ENCODE measurements at places on chromosomes 6 and 20.

GRCh38 chr6:157436944-157437336, 56.0 kb downstream of the ZDHHC14 start:
- no peak for DNase-seq

DNA sequence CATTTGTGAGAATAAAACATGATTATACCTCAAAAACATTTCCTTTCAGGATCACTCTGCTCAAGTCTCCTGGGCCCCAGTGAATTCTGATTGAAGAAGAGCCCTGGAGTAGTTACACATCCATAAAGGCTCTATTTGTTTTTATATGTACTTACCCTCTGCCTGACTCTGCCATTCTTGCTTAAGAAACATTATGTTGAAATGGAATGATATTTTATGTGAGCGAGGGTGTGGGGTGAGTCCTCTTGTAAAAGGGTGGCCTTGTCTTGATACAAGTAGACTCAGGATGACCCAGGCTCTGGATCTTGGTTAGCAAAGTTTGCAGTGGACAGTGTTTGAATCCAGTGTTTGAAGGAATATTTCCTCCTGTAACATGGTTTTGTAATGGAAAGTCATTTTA, 215.4 kb upstream of the PREP start:
- DNase-seq, result no peak

- DNase-seq, result peak; percentile 37
Observed at GRCh38 chr6:90216072-90216977, 80.3 kb downstream of the BACH2 start.

DNA sequence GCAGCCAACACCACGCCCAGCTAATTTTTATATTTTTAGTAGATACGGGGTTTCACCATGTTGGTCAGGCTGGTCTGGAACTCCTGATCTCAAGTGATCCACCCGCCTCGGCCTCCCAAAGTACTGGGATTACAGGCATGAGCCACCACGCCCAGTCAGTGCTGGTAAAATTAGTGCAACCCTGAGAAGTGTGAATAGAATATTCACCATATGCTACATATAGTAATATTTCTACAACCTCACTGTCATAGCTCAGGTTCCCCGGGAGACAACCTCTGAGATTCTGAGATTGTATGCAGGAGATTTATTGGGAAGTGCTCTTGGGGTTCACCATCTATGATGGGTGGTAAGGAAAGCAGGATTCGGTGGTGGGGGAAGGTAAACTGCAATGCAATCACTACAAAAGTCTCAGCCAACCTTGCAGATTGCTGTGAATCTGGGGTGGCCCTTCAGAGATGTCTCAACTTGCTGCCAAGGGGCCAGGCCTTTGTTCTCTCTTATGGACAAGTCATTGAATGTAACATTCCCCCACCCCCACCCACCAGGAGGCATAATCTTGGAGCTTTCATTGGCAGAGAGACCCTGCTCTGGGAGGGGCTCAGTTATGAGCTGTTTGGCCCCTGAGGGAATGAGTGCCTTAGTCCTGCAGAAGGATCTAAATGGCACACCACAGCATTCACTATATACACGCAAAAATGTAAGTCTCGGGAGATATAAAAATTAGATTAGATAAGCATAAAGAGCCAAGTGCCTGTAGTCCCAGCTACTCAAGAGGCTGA, 34.0 kb upstream of the SEC63 start:
- DNase-seq, result no peak

GRCh38 chr20:60219231-60219630, 261.0 kb downstream of the CDH26 start:
- DNase-seq, result no peak

- DNase-seq, result no peak
Observed at GRCh38 chr6:111177131-111177530, 89.8 kb downstream of the SLC16A10 start.

DNA sequence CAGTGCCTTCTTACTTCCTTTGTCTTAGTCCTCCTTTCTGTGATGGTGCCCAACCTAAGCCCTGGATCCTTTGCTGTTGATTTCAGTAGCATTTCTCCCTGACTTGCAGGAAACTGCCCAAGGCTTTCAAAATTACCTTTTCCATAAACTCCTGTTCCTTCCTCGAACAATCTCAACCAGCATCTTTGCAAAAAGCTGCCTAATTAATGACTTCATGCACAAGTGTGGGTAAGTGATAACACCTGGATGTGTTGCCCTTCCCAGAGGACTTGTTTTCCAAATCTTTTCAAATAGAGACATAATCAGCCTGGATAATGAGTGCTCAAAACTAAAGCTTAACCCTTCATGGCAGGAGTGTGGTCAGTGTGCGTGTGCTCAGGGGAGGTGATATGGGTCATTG, 118.0 kb downstream of the PCSK2 start:
- DNase-seq, result no peak

DNA sequence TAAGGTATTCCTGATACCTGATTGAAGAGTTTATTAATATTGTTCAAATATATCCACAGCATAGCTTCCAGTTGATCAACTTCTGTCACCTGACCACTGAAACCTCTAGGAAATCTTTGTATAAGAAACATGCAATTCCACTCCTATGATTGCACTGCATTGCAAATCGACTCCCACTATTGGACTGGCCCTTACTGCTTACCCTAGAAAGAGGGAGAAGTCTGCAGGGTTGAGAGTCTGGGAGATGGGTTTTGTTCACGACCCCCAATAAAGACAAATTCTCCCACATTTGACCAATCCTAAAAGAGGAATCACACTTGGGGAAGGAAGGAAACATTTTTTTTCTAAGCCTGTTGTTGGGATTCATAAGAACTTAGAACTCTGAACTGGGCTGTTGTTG, 43.7 kb downstream of the TNFRSF21 start:
- no peak for DNase-seq

DNA sequence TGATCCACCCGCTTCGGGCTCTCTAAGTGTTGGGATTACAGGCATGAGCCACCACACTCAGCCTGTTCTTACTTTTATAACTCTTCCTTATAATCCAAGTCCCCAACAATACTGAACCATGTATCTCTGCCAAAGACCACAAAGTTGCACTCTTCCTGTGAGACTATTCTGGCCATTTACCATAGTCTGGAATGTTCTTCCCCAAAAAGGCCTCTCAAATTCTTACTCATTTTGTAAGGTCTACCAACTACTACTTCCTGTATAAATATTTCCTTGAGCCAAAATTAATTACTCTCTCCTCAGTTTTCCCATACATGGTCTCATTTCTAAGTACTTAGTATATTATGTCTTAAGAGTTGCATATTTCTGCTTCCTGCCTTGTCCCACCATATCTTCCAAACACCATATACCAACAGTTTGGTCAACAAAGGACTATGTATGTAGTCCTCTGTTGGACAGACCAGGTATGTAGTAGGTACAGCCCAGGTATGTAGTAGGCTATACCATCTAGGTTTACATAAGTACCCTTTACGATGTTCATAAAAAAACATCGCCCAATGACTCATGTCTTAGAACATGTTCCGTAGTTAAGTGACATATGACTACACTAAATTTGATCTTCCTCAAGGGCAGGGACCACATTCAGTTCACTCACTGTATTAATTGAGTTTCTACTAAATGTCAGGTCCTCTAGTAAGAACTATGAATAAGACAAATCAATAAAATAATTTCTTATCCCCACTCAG, 22.0 kb downstream of the RANBP9 start:
- no peak for DNase-seq

DNA sequence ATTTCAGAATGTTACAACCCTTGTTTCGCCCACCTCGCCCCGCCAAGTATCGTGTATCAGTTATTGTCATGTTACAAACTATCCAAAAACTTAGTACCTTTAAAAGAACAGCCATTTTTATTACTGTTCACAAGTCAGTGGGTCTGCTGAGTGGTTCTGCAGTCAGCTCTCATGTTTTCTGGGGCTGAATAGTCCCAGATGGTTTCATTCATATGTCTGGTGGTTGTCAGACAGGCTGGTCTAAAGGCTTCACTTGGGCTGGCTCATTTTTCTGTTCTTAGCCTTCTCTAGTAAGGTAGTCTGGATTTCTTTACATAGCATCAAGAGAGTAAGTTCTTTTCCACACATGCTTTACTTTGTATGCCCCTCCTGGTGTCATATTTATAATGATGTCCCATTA, 8.6 kb downstream of the ZNF292 start:
- no peak for DNase-seq

GRCh38 chr6:126904176-126904575, 214.3 kb upstream of the RSPO3 start:
- DNase-seq, result no peak

- DNase-seq, result no peak
Observed at GRCh38 chr6:27545271-27546046, 72.6 kb upstream of the ZNF184 start.

- no peak for DNase-seq
Observed at GRCh38 chr20:17958373-17959256, 10.0 kb downstream of the SNX5 start.

DNA sequence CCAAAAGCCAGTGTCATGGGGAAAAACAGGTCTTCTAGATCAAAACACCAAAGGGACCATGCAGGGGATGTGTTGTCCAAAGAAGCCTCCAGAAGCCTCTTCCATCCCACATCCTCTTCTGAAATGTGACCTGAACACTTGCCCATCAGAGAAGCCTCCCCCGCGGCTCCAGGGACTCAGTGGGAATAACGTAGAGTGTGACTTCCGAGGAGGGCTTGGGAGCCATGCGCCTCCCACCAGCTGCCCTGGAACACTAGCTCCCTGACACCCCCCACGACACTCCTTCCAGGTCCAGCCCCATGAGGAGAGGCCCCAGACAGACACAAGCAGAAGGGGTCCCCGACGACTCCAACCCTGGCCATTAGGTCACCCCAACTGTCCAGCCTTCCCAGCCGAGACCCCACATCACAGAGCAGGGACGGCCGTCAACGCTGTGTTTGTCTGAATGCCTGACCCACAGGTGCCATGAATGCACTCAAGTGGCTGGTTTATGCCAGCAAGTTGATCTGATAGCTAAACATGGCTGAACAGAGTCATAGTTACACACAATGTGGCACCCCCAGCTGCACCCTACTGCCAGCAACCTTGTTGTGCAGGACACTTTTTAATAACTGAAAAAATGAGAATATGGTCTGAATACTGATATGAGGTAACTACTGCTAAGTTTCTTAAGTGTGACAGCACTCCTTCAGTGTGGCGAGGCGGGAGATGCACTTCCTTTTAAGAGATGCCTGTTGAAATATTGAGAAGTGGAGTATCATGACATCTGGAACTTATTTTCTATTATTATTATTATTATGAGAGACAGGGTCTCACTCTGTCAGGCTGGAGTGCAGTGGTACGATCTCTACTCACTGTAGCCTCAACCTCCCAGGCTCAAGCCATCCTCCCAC, 58.0 kb downstream of the GINS1 start:
- DNase-seq, result no peak

DNA sequence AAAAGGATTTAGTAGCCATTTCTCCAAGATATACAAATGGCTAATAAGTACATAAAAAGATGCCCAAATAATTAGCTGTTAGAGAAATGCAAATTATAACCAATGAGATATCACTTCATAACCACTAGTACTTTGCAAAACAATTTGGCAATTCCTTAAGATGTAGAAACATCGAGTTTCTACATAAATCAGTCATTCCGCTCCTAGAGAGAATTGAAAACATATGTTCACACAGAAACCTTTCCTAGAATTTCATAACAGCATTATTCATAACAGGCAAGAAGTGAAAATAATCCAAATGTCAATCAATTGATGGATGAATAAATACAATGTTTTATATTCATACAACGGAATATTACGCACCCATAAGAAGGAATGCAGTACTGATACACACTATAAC, 20.5 kb upstream of the NT5E start:
- DNase-seq, result no peak

- DNase-seq, result no peak
Observed at GRCh38 chr6:47380251-47380650, 70.5 kb upstream of the TNFRSF21 start.

DNA sequence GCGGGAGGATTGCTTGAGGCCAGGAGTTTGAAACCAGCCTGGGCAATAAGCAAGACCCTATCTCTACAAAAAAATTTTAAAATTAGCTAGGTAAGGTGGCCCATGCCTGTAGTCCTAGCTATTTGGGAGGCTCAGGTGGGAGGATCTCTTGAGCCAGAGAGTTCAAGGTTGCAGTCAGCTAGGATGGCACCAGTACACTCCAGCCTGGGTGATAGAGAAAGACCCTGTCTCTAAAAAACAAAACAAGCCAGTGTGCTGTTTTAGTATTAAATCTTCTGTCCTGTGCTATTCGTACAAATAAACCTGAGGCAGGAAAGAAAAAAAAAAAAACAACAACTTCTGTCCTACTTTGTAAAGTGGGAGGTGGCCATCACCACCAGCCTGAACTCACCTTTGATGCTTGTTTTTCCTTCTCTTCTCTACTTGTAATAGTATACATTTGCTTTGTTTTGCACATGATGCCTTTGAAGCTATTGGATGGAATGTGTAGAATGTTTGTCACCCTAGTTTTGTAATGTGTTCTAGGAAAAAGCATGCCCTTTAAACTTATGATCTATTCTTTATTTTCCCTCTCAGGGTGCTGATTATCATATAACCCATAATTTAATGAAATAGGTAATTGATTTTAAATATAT, 102.5 kb downstream of the CRYBG1 start:
- no peak for DNase-seq

DNA sequence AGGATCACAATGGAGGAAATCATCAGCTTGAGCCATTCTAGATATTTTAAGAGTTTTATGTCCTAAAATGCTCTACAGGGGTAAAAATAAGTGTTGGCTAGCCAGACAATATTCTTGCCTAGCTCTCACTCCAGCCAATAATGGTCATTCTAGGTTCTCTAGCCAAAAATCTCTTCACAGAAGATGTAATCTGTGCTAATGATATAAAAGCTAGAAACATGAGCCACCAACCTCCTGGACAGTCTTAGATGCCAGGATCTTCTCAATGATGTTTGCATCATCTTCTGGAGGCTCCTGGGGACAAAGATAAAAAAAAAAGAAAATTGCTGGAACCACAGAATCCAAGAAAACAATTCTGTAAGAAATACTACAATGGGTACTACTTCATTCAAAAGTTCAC, 119.1 kb downstream of the CHD6 start:
- no peak for DNase-seq

- DNase-seq, result no peak
Observed at GRCh38 chr6:117496383-117496990, 14.0 kb downstream of the DCBLD1 start.

DNA sequence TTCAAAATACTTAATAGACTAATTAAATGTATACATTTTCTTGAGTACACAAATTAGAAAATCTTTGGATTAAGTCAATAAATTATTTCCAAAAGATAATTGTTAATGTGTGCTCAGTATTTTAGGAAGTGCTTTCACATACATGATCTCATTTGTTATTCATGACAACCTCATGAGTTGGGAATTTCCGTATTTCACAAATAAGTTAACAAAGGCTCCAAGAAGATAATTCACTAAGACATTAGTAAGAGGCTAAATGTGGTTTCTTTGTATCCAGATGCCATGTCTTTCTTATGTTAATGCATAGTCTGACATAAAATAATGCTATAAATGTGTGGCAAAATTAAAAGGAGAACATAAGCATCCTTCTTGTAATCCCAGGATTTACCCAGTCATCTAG, 79.5 kb upstream of the TCF21 start:
- no peak for DNase-seq

GRCh38 chr6:169158691-169159090, 95.0 kb downstream of the THBS2 start:
- DNase-seq, result no peak

GRCh38 chr6:2562721-2563451, 187.8 kb downstream of the MYLK4 start:
- DNase-seq, result no peak

All from neuronal stem cell (in vitro differentiated cells).